ENCODE measurements at places on chromosomes 4 and X.
A peak's percentile ranks its signal among the peaks of the same experiment; 100 is the strongest.

- DNase-seq, result no peak
Observed at GRCh38 chrX:104307341-104307740, 52.6 kb upstream of the ESX1 start.

GRCh38 chr4:152340818-152341217 lies 195.1 kb downstream of the FBXW7 start:
- DNase-seq, result no peak

DNA sequence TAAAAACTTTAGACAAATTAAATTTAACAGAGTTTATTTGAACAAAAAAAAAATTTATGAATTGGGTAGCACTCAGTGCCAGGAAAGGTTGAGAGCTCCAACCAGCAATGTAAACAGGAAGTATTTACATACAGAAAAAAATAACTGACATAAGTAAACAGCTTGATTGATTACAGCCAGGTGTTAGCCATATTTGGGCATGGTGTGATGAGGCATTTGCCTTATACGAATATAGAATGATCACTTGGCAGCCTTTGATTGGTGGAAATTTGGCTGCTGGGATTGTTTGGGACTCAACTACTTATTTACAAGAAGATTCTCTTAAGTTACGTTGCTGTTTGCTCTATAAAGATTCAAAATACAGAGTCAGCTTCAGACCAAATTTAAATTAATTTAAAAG lies 172.0 kb downstream of the ADAM29 start:
- no peak for DNase-seq

GRCh38 chr4:96186593-96186992 lies 346.7 kb downstream of the PDHA2 start:
- DNase-seq, result no peak

DNA sequence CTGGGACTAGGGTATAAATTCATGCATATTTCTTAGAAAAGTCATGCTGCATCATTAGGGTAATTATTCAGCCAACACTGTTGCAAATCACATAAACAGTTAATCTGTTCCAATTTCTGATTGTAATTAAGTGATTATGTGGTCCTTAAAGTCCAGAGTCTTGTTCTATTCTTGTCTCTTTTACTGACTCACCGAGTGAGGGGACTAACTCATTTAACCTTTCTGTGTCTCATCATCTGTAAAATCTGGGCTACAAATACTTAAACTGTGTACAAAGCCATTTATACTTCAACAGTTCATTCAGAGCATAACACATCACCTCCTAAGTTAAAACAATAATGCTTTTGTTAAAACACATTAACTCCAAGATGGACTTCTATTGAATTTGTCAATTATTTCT lies 65.4 kb upstream of the KLHL13 start:
- no peak for DNase-seq

DNA sequence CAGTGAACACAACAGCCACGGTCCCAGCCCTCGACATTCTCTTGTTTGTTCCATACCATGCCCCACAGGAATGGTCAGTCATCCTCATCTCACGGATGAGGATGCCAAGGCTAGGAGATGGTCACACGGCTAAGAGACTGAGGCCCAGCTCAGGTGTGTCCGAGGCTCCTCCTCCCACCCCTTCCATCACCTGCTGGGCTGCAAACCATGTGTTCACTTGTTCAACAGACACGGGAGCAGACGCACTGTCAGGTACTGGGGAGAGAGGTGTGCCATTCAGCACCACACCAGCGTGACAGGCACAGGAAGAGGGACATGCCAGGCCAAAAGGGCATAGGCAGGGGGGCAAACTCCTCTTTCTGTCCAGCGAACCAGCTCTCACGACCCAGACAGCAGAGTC lies 45.9 kb downstream of the ABLIM2 start:
- no peak for DNase-seq

DNA sequence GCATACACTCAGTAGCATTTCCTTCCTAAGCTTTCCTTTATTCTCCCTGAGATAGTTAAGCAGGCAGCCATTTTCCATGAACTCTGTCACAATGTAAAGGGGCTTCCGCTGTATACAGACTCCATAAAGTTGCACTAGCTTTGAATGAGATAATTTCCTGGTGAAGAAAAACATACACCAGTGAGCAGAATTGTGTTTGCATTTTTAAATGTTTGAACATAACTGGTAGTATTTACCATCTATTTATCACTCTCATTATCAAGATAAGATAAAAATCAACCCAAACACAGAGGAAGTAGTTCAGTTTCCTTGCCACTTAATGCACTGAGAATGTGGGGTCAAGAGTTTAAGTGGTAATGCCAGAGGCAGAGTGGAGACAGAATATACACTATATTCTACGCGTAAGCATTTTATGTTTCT lies 54.1 kb downstream of the TXK start:
- no peak for DNase-seq

DNA sequence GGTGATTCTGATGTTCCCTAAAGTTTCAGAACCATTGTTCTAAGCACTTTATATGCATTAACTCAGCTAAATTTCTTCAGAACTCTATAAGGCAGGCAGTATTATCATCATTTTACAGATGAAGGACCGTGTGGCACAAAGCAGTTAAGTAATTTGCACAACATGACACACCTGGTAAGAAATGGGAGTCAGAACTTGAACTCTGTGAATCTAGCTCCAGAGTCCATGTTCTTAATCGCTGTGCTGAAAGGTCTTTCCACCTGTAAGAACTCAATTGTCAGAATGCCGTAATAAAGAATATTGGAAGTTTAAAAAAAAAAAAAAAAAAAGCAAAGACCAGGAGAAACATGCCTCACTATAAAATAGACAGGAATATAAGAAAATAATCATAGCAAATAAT lies 9.2 kb downstream of the HUWE1 start:
- DNase-seq, result no peak

- DNase-seq, result no peak
Observed at GRCh38 chr4:37594099-37594498, 92.1 kb downstream of the RELL1 start.

- DNase-seq, result no peak
Observed at GRCh38 chr4:105560421-105560848, 8.0 kb downstream of the ARHGEF38 start.

GRCh38 chr4:173489514-173489913 lies 40.5 kb downstream of the HAND2 start:
- peak; percentile 80 for DNase-seq

DNA sequence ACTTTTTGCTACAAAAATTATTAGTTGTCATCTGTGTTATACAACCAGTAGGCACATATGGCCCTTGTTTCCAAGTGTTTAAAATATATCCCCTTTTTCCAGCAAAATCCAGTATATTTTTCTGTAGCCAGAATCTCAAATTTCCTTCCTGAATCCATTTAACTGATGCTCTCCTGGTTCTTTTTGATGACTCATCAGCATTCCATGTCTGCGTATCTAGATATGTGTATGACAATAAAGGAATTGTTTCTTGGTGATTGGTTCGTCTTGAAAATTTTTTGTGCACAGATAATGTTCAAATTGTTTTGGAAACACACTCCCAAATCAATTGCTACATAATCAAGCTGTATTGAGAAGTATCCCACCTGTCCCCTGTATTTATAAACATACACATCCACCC lies 98.3 kb downstream of the ITM2A start:
- DNase-seq, result no peak

GRCh38 chrX:15497865-15498264 lies 2.7 kb upstream of the BMX start:
- no peak for DNase-seq

DNA sequence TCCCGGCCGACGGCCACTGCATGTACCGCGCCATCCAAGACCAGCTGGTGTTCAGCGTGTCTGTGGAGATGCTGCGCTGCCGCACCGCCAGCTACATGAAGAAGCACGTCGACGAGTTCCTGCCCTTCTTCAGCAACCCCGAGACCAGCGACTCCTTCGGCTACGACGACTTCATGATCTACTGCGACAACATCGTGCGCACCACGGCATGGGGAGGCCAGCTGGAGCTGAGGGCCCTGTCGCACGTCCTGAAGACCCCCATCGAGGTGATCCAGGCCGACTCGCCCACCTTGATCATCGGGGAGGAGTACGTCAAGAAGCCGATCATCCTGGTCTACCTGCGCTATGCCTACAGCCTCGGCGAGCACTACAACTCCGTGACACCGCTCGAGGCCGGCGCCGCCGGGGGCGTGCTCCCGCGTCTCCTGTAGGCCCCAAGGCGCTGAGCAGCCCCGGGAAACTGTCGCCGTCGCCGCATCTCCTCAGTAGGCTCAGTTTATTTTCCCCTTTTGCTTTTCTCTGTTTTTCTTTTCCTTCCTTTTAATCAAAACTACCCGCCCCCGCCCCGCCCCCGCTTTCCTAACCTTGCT lies 799 bp downstream of the OTUD6A start:
- no peak for DNase-seq

- no peak for DNase-seq
Observed at GRCh38 chrX:12322031-12322430, 183.8 kb downstream of the FRMPD4 start.

DNA sequence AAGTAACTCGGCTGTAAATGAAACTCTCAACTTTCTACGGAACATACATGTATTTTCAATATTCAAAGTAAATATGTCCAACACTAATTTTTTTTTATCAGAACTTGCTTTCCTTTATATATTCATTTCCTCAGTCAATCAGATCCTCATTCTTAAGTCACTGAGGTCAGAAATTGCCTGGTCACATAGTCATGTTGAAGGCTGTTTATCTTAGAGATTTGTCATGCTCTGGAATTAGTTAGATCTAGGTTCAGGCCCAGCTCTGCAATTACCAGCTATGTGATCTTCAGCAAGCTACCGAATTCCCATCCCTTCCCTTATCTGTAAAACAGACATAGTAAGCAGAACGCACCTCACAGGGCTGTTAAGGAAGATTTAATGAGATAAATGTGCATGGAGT lies 228.8 kb downstream of the SPCS3 start:
- no peak for DNase-seq

GRCh38 chrX:18707426-18708049 lies at the start of gene PPEF1:
TSS of gene PPEF1 (plus strand) at chrX:18707645. CDS start at chrX:18707781, 136 bp downstream.
- DNase-seq, result no peak

DNA sequence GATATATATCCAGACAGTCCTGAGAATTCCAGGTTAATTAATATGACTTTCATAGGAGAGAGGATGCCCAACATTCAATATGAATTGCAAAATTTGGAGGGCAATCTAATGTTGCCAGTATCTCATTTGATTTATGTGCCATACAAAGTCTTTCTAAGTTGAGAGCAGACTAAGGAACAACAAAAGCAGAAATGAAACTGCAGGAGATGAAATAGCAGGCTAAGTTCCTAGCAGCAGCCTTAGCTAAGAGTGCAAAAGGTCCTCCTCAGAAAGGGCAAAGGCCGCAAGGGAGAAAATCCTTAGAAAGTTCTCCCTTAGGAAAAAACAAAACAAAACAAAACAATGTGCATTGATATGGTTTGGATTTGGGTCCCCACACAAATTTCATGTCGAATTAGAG lies 602.9 kb upstream of the HTR2C start:
- no peak for DNase-seq

- DNase-seq, result no peak
Observed at GRCh38 chr4:151687021-151687640, 73.7 kb downstream of the GATB start.

DNA sequence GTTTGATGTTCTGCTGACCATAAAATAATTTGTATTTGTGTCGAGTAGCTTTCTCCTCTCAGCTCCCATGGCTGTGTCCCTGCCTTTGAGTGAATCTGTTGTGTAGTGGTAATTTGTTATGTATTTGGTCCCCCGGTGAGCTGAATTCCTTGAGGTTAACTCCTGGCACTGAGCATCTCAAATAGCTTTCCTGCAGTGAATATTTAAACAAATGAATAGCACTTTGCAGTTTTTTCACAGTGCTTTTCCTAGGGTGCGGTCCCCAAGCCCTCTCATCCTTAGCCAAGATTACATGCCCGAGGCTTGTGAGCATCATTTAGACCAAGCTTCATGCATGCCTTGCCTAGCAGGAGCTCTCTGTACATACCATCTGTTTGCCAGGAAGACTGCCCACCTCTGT lies 74.2 kb downstream of the CLDN34 start:
- no peak for DNase-seq

GRCh38 chr4:17206829-17207801 lies 304.8 kb downstream of the QDPR start:
- no peak for DNase-seq

DNA sequence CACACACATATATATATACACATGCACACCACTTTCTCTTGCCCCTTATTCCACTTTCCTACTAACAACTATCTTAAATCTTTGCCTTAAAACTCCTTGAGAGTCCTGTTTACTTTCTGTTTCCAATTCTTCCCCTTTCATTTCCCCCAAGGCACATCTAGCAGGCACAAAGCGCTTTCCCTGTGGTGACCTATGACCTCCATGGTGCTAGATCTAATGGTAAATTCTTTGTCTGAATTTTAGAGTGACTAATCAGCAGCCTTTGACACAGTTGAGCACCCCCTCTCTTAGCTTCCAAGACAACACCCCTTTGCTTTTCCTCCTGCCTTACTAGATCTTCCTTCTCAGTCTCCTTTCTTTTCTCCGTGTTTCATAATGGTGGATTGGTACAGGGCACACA lies 236.4 kb upstream of the TTC29 start:
- no peak for DNase-seq

GRCh38 chr4:90958256-90958895 lies 831.2 kb downstream of the CCSER1 start:
- peak; percentile 66 for DNase-seq

- DNase-seq, result no peak
Observed at GRCh38 chrX:99798936-99799335, 611.1 kb downstream of the PCDH19 start.

- DNase-seq, result no peak
Observed at GRCh38 chrX:130715299-130715698, 187.7 kb downstream of the ENOX2 start.

- DNase-seq, result no peak
Observed at GRCh38 chrX:143837010-143837843, 46.6 kb upstream of the UBE2NL start.

DNA sequence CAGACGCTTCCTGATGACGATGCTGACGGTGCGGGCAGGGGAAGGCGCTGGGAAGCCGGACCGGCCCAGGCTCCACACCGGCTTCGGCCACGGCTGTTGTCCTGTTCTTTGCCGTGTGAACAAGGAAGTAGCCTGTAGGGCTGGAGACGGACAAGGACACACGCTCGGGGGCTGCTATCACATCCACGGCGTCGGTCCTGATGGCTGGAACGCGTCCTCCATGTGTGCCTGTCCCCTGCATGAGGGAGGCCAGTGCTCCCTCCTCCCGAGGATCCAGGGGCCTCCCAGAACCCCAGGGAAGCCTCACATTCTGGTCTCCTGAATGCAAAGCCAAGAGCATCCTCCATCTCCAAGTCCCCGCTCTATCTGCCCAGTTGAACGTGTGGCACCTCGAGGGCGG lies 53.8 kb downstream of the ACOX3 start:
- DNase-seq, result no peak

GRCh38 chr4:16034010-16034748 lies 49.6 kb downstream of the PROM1 start:
- DNase-seq, result no peak

- DNase-seq, result no peak
Observed at GRCh38 chr4:74540193-74540592, 95.3 kb downstream of the AREG start.

GRCh38 chr4:48191758-48192157 lies 57.7 kb upstream of the TXK start:
- no peak for DNase-seq

- no peak for DNase-seq
Observed at GRCh38 chrX:22320236-22320873, 47.6 kb downstream of the CBLL2 start.
